ENCODE measurements at places on chromosomes 13 and 19.

DNA sequence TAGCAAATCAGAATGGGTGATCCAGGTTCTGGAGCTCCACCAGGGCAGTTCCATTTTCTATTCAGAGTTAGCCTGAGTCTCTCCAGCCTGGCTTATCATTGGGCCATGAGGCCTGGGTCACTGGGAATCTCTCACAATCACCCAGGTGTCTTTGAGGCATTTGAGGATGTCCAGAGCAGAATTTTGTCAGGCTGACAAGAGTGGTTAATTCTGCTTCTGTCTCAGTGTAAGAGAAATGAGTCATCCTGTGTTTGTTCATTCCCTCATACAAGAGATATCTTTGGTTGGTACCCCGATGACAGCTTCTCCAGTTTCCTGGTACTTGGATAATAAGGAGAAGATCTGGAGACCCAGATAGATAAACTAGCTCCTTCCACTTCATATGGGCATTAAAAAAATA lies 10.4 kb downstream of the ZNF93 start:
- no peak for DNase-seq

DNA sequence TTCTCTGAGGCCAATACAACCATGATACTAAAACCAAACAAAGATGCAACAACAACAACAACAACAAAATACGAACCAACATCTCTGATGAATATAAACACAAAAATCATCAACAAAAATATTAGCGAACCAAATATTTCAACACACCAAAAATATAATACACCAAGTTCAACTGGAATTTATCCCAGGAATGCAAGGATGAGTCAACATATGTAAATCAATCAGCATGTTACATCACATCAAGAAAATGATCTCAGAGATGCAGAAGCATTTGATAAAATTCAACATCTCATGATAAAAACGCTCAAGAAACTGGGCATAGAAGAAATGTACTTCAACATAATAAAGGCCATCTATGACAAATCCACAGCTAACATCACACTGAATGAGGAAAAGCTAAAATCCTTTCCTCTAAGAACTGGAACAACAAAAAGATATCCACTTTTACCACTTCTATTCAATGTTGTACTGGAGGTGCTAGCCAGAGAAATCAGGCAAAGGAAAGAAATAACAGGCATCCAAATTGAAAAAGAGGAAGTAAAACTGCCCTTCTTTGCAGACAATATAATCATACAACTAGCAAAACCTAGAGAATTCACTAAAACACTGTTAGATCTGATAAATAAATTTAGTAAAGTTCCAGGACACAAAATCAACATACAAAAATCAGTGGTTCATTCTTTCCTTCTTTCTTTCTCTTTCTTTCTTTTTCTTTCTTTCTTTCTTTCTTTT lies 2448.7 kb upstream of the PCDH20 start:
- DNase-seq = no peak

GRCh38 chr13:110213461-110214074 lies 93.4 kb downstream of the COL4A1 start:
- no peak for DNase-seq

DNA sequence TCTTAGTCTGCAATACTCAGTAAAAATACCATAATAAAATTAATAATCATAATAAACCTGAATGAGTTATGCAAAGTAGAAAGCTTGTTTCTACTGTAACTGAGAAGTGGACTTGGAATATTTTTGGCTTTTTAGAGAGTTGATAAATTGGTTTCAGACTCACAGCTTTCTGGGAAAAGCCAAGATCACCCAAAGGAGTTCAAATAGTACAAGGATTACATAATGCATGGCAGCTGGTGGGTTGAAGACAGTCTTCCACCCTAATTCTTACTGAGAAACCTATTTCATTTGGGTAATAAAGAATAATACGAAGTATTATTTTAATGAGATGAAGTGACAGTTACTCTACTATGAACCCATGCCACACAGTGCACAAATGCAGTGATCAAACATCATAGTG lies 139.4 kb upstream of the KLF12 start:
- no peak for DNase-seq

- no peak for DNase-seq
Measured at GRCh38 chr13:37492075-37492474, 106.5 kb downstream of the POSTN start.

All from NCI-H1436 treated with DMSO at 0.1 percent for 48 hours (cell line).